Peyer's patch (tissue), 4 donors: ENCODE measurements at places on chromosomes 16 and 17.

- DNase-seq, result no peak
Measured at GRCh38 chr17:69009930-69010329, 50.8 kb downstream of the ABCA9 start.

- DNase-seq, result no peak
Measured at GRCh38 chr17:75915268-75915667, 10.6 kb upstream of the MRPL38 start.

DNA sequence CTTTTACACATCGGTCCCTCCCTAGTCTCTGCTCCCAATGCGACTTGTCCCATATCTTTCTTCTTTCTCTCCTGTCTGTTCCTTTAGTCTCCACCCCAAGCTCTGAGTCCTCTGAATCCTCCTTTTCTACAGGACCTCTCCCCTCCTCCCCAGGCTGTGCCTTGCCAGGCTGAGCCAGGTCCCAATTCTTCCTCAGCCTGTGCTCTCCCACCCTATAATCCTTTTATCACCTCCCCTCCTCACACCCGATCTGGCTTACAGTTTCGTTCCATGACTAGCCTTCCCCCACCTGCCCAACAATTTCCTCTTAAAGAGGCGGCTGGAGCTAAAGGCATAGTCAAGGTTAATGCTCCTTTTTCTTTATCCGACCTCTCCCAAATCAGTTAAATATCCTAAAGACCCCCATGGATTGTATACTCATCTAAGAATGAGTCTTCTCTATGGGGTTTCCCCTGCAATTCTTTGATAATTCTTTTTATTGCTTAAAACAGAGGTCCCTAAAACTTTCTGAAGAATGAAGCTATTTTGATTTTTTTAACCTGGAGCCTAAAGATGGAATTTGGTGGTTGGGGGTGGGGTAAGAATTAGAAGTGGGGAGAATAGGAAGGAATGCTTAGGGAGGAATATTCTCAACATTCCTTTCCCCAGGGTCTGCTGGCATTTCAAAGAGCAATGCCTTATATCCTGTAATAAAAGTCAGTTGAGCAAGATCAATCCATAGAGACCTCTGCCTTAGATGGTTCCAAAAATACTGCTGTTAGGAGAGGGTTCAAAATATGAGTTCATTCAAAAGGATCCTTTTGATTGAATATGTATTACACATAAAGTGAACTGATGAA is 102.8 kb downstream of the MYO1D start:
- no peak for DNase-seq

DNA sequence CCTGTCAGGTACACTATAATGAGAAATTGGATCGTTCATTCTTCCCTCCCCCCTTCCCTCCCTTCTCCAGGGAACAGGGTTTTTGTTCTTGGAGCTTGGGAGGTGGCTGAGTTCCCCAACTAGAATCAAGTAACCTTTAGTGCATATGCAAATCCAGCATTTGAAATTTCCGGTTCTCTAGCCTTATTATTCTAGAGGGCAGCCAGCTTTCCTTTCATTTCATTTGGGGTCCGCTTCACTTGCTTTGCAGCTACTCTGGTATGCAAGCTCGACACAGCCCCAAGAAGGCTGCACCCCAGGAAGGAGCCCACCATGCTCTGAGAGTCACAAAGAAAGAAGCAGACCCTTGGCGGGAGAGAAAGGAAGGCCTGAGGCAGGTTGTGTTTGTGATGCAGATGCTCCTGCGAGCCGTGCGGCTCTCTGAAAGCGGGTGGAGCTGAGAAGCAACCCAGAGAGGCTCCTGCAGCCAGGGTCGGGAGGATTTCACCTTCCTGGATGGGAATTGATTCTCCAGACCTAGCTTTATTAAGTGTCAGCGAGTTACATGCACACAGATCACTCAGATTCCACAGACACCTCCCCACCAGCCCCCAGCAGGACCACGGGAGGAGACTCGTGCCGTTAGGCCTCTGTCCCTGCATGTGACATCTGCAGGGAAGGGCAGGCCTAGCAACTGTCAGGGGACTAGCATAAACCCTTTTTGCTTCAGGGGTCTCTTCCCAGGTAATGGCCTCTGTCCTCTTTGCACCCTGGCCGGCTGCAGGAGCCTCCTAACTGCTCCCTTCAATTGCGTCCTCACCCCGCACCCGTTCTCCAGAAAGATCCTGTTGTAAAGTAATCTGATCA is 34.5 kb downstream of the PMM2 start:
- DNase-seq, result no peak

DNA sequence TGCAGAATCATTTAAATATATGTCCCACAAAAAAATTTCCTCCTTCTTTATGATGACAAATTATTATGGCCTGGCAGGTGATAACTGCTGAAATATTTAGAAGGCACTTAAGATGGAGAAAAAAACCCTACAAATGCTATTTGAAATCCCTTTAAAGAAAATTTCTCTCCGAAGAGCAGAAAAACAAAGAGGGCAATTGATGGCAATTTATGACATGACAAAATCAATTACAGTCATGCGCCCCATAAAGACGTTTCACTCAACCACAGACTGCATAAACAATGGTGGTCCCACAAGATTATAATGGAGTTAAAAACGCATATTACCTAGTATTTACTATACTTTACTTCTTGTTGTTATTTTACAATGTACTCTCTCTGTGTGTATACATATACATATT is 25.2 kb upstream of the KIF2B start:
- DNase-seq, result no peak

DNA sequence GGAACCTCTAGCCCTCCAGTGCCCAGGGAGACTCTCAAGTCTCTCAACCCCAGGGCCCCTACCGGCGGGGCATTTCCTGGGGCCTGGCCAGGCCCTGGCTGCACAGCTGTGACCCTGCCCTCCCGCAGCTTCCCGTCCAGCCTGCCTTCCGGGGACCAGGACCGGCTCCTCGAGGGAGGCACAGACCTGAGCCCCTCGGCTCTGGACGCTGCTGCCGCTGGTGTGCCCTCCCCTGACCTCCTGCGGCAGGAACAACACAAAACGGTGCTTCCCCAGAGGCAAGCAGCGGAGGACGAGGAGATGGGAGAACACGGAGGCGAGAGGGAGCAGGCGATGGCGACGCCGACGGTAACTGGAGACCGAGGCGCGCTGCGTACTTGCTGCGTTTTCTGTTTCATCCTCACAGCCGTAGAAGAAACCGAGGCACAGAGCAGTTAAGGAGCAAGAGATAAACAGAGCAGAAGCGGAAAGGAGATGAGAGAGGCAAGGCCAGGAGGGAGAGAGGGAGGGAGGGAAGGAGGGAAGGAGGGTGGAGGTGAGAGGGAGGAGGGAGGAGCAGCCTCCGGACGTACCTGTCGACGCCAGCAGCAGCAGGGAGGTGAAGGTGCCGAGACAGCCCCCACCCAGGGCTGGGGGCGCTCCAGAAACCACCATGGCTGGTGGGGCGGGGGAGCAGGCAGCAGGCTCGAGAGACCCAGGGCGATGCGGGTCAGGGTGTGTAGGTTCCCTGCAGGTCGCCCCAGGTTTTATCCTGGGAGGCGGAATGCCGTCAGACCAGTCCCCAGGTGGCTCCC is at the start of gene PRSS22:
PRSS22 (minus strand) TSS at position 720 of the 794 bp plus-strand sequence; CDS start at position 654, 66 bp downstream.
- no peak for DNase-seq

DNA sequence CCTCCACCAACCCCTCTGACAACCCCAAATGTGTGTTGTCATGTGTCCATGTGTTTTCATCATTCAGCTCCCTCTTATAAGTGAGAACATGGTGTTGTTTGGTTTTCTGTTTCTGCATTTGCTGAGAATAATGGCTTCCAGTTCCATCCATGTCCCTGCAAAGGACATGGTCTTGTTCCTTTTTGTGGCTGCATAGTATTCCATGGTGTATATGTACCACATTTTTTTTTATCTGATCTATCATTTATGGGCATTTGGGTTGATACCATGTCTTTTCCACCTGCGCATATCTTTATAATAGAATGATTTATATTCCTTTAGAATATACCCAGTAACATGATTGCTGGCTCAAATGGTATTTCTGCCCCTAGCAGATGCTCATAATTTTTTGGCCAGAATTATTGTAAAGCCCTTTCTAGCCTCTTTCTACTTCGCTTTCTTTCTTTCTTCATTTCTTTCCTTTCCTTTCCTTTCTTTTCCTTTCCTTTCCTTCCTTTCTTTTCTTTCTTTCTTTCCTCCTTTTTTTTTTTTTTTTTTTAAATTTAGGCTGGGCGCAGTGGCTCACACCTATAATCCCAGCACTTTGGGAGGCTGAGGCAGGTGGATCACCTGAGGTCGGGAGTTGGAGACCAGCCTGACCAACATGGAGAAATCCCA is 12.7 kb downstream of the REXO5 start:
- no peak for DNase-seq

DNA sequence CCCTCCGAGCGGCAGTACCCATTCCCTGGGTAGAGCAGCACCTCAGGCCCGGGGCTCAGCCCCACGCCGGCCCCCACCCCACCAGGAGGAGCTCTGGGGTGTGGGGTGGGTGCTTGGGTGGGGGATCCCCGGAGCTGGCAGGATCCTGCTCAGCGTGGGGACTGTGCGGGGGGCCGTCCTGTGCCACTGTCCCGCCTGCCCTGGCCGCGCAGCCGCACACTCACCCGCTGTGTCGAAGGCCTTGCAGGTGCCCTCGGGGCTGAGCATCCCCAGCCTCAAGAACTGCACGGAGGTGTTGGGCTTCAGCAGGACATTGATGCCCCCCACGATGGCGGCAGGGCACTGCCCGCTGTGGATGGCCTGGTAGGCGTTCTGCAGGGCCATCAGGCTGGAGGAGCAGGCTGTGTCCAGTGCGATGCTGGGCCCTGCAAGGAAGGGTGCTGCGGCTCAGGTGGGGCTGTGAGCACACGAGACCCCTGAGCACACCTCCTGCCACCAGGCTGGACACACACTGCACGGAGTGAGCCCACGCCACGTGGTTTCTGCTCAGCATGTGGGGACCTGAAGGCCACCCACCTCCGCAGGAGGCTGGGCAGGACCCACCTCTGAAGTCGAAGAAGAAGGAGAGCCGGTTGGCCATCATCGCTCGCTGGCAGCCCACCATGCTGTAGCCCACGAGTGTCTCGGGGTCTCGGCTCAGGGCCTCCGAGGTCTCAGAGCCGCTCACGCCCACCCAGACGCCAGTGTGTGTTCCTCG is 4.9 kb downstream of the FASN start:
- no peak for DNase-seq

GRCh38 chr17:69654981-69655855 is 240.7 kb downstream of the MAP2K6 start:
- DNase-seq, result no peak

GRCh38 chr16:67561501-67561823 is 864 bp upstream of the CTCF start:
- DNase-seq, result no peak
